ENCODE measurements at places on chromosomes 16 and 17.

DNA sequence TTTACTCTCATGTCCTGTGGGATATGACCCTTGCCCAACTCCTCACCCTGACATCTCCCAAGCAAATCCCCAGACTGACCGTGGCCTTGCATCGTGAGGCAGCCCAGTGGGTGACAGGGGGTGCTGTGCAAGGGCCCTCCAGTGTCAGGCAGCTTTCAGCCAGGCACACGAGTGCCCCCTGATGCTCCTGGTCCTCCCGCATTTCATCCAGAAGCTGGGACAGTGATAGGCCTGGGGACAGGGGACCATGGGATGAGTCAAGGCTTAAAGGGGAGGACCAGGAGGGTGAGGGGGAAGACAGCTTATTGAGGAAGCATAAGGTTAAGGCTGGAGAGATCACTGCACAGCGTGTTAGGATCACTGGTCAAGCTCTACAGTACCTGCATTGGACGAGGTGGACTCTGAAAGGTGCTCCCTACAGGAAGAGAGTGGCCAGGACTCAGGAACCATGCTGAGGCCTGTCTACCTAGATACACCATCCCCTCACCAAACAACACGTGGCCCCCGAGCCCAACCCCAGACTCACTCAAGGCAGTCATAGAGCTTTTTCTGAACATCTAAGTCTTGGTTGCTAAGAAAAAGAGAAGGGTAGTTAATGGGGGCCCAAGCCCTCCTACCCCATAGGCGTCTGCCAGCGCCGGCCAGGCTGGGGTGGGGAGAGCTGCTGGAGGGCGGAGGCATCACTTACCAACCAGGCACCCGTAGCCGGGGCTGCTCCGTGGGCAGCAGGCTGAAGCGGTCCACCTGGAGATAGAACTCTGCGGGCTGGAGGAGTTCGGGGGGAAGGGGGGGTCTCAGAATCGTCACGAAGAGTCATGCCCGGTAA, 998 bp downstream of the ACD start:
- DNase-seq = no peak

DNA sequence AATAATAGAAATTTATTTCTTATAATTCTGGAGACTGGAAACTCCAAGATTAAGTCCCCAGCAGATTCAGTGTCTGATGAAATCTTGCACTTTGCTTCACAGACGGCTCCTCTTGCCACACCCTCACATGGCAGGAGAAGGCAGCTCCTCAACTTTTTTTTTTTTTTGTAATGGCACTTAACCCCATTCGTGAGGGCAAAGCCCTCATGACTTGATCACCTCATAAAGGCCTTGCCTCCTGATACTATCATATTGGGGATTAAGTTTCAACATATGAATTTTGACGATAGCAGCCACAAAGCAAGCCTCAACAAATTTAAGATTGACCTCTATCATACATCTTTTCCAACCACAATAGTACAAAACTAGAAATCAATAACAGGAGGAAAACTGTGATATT, 42.3 kb upstream of the CDYL2 start:
- no peak for DNase-seq

DNA sequence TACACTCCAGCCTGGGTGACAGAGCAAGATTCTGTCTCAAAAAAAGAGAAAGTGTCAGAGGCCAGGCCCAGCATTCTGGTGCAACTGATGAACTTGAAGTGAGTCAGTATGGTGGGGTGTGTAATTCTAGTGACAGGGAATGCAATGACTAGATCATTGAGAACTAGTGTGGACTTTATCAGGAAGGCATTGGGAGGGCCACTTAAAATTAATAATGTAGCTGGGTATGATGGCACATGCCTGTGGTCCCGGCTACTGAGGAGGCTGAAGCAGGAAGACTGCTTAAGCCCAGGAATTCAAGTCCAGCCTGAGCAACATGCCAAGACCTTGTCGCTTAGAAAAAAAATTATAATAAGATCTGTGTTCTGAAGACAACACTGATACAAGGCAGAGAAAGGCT, 90.8 kb downstream of the STX8 start:
- DNase-seq = no peak

DNA sequence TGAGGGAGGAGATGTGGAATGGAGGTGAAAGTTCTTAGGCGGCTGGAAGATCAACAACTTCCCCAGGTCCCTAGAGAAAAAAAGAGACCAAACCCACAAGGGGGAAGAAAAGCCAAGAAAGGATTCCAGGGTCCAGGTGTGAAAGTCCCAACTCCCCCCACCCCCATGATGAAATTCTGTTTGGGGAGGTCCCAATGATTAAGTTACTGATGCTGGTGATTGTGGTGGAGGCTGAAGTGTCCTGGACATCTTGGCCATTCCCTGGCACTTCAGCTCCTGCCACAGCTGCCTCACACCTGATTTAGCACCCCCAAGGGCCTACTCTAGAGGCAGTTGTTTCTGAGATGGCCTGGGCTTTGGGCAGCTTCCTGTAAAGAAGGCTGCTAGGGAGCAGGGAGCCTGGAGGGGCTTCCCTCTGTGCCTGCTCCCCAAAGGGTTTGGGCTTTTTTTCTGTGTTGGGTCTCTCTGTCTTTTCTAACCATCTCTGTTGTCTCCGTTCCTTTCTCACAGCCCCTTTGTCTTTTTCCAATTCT, 13.1 kb downstream of the HOXB4 start:
- DNase-seq = no peak

- no peak for DNase-seq
These were observed 57.5 kb upstream of the DOC2B start for GRCh38 chr17:238964-239259.

GRCh38 chr17:37520174-37520573, 30.5 kb downstream of the DUSP14 start:
- no peak for DNase-seq

DNA sequence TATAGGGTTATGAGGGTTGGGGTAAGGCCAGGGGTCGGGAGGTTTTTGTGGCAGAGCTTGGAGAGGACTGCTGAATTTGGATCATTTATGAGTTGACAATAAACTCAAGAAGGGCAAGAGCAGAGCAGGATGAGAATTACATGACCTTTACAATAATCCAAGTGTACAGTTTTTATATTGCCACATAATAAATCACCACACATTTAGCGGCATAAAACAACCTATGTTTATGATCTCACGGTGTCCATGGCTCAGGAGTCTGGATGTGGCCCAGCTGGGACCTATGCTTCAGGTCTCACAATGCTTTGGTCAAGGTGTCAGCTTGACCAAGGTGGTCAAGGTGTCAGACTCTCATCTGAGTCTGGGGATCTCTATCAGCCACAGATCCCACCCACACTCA, 118.3 kb upstream of the WSCD1 start:
- DNase-seq = no peak

DNA sequence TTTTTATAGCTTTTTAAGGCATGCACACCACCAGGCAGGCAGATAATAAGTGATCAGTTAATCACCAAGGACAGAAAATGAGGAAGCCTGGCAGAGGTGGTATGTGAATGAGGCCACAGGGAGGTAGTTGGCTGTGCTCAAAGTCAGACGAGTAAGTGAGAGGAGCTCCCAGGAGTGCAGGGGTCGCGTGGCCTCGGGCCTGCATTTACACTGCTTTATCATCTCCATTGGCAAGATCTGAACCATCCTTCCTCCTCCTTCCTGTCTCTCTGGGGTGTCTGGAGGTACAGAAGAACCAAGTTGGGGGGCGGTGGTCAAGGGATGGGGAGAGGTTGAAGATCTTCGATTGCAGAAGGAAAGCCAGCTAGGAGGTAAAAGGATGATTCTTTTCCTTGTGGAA, 320.1 kb downstream of the SOX9 start:
- DNase-seq = no peak

- DNase-seq = no peak
These were observed 57.0 kb downstream of the PITPNC1 start for GRCh38 chr17:67434061-67434525.

- no peak for DNase-seq
These were observed 11.8 kb upstream of the FAM171A2 start for GRCh38 chr17:44375196-44376017.

DNA sequence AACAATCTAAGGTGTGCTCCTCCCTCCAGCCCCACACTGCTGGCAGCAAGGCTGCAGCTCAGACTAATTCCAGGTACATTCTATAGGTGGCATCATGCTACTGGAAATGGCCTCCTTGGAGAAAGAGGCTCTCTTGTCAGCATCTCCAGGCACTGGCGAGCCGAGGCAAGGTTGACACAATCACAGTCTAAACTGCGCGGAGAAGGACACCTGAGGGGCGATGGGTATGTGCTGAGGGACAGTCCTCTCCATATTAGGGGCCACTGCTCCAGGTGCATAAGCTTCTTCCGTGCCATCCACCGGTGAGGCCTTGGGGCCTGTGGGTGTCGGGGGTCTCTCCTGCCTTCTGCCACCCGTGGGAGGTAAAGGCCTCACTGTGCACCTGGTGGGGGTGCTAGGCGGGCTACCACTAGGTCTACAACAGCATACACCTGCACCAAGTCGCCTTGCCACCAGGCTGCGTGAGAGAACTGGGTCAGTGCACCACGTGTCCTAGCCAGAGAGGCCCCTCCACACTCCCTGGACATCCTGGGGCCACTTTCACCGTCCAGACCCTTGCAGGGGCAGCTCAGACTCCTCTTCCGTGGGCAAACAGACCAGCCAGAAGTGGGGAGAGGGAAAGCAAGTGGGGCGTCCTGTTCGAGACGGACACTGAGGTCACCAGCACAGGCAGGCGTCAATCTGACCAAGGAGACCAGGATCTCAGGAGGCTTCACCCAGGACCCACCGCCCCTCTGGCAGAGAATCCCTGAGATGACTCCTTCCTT, 12.1 kb upstream of the CBX8 start:
- DNase-seq = no peak

DNA sequence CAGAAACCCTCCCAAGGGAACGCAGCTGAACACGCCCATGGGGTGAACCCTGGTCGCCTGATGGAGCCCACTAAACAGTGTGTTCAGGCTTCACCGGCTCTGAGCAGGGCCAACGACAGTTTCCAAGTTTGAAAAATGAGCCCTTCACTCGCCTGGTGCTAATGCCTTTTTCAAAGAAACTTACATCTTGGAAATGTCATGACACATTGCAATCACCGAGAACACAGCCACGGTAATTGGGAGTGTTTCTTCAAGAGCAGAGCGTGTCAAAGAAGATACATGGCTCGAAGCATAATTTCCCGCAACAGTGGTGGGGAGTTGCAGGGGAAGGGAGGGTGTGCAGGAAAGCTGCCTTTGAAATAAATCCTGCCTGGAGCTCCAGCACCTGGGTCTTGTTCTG, 463.2 kb downstream of the TMEM114 start:
- DNase-seq = no peak

DNA sequence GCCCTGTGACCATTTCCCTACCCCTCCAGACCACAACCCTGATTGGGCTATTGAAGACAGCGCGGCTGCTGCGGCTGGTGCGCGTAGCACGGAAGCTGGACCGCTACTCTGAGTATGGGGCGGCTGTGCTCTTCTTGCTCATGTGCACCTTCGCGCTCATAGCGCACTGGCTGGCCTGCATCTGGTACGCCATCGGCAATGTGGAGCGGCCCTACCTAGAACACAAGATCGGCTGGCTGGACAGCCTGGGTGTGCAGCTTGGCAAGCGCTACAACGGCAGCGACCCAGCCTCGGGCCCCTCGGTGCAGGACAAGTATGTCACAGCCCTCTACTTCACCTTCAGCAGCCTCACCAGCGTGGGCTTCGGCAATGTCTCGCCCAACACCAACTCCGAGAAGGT, 12.5 kb downstream of the KCNH6 start:
- no peak for DNase-seq

DNA sequence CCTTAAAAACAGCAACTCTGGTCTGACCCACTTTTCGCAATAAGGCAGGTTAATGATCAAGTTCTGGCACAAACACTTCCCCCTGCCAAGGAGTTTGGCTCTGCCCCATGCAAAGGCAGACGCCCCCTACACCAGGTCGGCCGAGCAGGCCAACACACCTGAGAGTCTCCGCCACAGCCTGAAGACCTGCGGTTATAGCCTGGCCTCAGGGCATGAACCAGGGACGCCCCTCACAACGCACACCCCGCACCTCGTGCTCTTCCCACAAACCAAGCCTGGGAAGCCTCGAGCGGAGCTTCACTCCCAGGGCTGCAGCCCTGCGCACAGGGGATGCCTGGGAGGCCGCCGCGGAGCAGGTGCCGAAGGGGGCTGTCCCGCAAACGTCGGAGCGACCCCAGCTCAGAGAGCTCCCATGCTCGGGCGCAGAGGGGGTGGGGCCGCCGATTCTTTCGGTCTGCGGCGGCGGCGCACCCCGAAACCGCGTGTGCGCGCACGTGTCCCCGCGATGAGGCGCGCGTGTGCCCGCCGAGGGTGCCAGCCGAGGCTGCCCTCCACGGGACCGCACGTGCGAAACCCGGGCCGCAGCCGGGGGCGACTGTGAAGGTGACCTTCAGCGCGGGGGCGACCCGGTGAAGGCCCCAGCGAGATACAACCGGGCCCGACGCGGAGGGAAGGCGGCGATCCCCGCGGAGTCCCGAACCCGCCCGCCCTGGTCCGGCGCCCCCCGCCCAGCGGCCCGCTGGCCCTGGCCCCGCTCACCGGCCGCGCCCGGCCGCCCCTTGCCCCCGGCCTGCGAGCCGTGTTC, 559 bp downstream of the CLUH start:
- DNase-seq = no peak

DNA sequence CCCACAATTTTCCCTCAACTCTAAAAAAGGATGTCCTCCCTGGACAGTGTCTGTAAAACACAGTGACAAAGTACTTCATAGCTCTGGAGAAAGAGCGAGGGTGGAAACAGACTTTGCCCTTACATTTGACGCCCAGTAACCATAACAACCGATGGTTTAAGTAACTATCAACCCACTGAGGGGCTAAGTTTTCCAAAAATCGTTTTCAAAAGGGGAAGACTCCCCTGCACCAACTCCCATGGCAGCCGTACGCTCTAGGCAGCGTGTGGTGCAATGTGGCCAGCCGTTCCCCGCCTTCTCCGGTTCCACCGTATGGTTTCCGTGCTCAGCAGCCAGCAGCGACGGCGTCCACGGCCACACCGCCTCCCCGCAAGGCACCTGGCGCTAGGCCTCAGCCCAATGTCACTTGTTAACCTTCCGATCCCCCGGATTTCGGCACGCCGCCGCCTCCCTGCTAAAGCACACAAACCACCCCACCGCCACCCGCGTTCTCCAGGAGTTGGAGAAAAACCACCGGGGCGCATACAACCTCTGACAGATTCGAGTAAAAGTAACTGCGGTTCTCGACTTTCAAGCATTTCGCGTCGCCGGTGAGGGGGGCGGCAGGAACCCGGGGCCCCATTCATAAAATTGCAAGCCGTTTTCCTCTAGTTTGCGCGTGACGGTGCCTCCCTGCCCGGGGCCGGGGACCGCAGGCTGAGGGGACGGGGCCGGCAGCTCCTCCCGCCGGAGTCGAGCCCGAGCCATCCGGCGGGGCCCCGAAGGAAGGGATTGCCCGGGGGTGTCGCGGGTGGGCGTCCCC, 661 bp downstream of the TEX2 start:
- DNase-seq = no peak
